ENCODE measurements at places on chromosomes 3 and 15.

- no peak for DNase-seq
Observed at GRCh38 chr15:58495891-58496408, 64.2 kb downstream of the LIPC start.

DNA sequence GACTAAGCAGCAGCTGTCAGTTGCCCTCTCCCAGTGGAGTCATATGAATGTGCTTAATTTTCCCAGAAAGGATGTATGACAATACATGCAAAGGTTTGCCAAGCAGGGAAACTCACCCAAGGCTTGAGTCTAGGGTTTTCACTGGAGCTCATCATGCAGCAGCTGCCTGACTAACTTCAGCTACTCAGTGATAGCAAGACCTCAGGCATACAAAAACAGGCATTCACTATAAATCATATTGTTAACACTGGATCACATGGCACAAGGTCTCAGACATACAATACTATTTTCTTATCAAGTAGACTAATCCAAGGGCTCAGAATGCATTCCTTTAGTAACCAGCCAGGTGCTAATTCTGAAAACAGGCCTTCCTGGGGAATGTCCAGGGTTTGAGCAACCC lies 85.0 kb upstream of the STAC start:
- no peak for DNase-seq

GRCh38 chr15:91752081-91752785 lies 101.3 kb upstream of the SLCO3A1 start:
- no peak for DNase-seq

- no peak for DNase-seq
Observed at GRCh38 chr3:14522129-14522691, 17.9 kb downstream of the GRIP2 start.

- peak; percentile 8 for DNase-seq
Observed at GRCh38 chr3:40623567-40623966, 98.8 kb downstream of the ZNF621 start.

DNA sequence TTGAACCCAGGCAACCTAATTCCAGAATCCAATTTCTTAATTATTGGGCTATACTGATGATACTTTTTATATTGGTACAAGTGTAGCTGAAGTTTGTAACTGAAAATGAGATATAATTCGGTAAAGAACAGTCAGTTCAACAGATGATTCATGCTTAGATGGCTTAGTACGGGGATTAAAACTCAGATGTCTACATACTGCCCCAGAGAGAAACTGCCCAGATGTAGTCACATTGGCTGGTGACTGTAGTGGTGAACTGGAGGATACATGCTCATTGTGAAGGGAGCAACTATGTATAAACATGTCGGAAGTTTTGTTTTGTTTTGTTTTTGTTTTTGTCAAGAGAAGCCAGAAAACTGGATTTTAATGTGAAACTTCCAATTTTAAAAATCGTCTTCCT lies 179.6 kb downstream of the ADAMTSL3 start:
- DNase-seq = no peak

DNA sequence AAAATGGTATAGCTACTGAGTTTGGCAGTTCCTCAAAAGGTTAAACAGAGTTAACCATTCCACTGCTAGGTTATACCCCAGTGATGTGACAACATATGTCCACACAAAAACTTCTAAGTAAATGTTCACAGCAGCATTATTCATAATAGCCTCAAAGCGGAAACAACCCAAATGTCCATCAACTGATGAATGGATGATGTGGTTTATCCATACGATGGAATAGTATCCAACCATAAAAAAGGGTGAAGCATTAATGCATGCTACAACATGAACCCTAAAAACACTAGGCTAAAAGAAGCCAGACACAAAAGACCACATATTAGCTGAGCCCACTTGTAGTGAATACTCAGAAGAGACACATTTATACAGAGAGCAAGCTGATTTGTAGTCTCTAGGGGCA lies 9.0 kb downstream of the XXYLT1 start:
- no peak for DNase-seq

GRCh38 chr15:58110999-58111717 lies 27.0 kb upstream of the AQP9 start:
- DNase-seq = no peak

- DNase-seq = no peak
Observed at GRCh38 chr15:41511899-41512369, 1.7 kb downstream of the LTK start.

DNA sequence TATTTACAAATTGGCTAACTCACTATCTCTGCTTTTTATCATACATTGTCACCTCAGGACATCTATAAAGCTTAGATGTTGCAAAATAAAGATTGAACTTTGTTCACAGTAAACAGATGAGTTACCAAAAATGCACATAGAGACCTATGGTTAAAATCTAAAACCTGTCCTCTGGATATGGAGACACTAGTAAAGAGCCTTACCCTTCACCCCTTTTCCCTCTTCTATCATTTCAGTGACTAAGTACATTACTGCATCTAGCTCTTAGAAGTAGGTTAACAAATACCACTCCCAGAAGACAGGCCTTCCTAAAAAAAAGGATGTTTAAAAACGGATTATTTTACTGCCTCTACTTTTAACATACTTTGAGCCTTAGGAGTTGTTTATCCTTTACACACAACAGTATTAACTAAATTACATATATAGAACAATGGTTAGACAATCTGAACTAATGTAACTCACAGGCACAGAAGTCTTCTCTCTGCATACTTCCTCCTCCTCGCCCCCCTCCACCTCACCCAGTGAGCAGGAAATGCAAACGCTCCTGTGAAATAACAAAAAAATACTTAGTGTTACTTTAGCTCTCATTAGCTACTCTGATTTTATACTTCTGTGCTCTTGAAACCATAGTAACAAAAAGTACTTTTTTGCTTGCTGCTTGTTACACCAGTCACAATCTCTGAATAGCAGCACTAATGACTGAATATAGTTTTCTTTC lies 23.3 kb downstream of the IREB2 start:
- DNase-seq = no peak

- no peak for DNase-seq
Observed at GRCh38 chr3:21621181-21621651, 129.8 kb downstream of the ZNF385D start.

GRCh38 chr15:37550360-37551024 lies 383.9 kb upstream of the TMCO5A start:
- no peak for DNase-seq

- DNase-seq = no peak
Observed at GRCh38 chr3:176906046-176906905, 291.0 kb downstream of the TBL1XR1 start.

DNA sequence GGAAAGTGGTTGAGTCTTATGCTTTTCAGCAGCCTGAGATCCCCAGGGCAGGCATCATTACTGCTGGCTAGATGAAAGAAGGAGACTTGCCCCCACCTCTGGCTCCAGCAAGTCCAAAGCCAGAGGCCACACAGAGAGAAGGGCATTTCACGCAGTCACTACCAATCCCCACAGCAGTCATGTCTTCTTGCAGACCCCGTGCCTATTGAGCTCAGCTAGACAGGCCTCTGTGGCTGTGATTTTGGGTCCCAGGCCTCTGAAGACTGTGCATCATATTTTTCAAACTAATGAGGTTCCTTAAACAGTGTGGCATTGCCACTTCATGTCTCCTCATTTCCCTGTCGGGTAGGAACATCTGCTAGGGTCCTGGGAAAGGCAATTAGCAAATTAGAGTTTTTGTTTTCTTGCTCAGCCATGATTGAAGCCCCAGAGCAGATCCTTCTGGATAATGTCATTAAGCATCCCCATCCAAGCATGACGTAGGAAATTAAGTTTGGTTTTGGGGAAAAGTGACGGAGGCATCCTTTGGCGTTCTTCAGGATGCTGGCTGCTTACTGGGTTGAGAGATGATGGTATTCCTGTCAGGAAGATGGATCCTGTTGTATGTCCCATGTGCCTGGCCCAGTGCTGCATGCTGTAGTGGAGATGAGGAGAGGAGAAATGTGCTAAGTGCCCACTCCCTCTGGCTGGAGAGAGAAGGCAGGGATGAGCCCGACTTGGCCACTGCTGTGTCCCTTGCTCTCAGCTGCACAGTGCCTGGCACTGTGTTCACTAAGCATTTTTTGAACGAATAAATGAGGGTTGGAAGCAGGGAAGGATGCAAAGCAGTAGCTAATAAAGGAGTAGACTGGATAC lies 7.0 kb downstream of the SPSB4 start:
- no peak for DNase-seq

- DNase-seq = peak; percentile 87
Observed at GRCh38 chr3:81760924-81761903, at the start of gene GBE1. TSS of gene GBE1 (minus strand) at chr3:81761645. CDS start at chr3:81761517, 128 bp downstream.

DNA sequence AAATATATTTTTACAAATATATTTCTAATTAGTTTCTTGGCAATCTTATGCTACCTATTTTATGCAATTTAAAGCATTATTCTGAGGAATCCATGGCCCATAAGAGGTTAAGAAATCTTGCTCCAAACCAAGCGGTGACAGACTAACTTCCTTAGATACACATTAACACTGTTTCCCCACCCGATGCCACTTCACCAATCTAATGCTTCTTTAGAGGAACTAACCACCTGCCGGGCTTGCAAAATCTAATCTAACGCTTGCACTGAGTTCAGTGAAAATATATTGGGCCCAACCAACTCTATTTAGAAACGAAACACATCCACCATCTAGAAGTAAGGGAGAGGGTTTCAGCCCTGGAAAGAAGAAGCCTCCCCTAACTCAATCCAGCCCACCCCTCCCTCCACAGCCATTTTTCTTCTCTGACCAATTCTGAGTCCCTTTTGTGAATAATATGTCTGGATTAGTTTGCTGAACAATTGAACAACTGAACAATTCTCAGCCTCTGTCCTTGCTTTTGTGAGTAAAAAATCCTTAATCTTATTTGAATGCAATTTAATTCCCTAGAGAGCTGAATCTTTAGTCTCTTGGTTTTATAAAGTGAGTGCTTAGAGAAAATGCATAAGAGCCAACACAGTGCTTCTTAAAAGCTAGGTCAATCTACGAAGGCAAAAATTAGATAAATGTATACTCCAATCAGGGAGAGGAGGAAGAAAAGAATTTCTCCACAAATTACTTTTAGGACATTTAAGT lies 150.4 kb upstream of the ADAMTS9 start:
- no peak for DNase-seq

GRCh38 chr3:3240986-3241385 lies 61.5 kb upstream of the CRBN start:
- no peak for DNase-seq

DNA sequence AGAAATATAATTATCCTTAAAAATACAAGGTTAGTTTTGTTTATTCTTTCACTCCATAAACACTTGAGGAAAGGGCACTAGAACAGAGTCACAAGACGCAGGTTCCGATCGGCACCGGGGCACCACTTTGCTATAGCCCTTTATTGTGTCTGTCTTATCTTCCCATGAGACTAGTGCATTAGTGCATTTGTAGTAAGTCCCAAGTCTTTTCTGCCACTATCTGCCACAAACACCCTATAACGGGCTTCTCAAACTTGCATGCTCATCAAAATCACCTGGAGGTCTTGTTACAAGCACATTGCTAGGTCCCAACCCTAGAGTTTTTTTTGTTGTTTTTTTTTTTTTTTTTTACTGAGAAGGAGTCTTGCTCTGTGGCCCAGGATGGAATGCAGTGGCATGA lies 213.1 kb downstream of the FOXP1 start:
- DNase-seq = no peak

GRCh38 chr3:57658536-57658935 lies 34.3 kb downstream of the DENND6A start:
- no peak for DNase-seq

GRCh38 chr15:90286678-90287077 lies 21.2 kb downstream of the NGRN start:
- DNase-seq = no peak

- DNase-seq = no peak
Observed at GRCh38 chr3:98650971-98651779, 57.8 kb upstream of the CPOX start.

DNA sequence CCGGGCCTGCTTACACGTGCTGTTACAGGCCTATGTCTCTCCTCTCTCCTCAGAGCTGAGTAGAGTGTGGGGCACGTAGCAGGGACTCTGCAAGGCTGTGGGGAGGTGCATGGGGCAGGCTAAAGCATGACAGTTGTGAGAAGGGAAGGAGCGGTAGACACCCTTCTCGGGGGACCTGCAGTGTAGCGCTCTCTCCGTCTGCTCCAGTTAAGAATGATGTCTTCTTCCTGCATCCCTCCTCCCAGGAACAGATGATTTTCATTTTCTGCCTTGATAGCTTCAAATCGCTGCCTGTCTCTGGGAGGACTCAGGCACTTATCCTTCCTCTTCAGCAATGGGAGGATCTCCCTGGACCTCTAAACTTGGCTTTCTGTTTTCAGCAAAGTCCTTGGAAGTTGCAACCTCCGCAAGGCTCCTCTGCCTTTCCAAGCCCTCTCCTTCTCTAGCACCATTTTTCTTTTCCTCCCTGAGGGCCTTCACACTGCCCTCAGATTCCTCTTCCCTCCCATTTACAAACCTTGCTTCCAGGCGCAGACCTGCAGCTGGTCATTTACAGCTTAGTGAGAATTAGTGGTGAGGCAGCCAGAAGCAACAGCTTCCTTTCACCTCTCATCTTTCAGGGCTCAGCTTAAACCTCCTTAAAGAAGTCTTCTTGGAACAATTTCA lies 23.4 kb upstream of the TLE3 start:
- no peak for DNase-seq

- no peak for DNase-seq
Observed at GRCh38 chr3:174949523-174949922, 90.4 kb downstream of the NAALADL2 start.

- DNase-seq = no peak
Observed at GRCh38 chr3:13570391-13571194, 21.7 kb downstream of the FBLN2 start.

DNA sequence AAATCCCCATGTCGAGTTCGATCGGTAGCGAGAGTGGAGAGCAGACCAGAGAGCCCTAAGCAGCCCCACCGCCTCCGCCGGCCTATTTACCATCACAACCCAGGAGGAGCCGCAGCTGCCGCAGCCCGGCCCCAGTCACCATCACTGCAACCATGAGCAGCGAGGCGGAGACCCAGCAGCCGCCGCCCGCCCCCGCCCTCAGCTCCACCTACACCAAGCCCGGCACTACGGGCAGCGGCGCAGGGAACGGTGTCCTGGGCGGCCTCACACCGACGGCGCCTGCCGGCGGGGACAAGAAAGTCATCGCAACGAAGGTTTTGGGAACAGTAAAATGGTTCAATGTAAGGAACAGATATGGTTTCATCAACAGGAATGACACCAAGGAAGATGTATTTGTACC lies 89.5 kb upstream of the TPM1 start:
- DNase-seq = no peak

DNA sequence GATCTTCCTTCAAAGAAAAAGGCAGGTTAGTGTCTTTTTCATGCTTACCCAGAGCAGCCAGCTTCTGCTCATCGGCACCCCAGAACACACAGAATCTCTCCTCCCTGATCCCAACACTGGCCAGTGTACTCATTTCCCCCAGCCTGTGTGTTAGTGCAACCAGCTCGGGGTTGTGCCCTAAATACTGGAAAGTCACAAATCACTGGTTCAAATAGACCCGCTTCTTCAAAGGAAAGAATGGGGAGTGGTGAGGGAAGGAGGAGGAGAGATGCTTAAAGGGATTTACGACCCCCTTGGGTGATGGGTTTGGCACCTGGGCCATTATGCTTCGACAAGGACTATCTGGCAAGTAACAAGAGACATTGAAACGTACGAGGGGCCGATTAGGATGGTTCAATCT lies 114.0 kb downstream of the FOXB1 start:
- DNase-seq = no peak

- no peak for DNase-seq
Observed at GRCh38 chr15:71049706-71050422, 65.4 kb upstream of the THSD4 start.

Measured in activated T-cell treated with anti-CD3 and anti-CD28 coated beads for 48 hours (primary cell).